ENCODE measurements at places on chromosomes 6 and 20. TPM values are rescaled to one million over a fixed set of nuclear protein-coding genes. Genes with fewer than 3 reads are reported as not detected.

GRCh38 chr6:117919275-117919674, 12.2 kb downstream of the SLC35F1 start:
- no peak for DNase-seq

DNA sequence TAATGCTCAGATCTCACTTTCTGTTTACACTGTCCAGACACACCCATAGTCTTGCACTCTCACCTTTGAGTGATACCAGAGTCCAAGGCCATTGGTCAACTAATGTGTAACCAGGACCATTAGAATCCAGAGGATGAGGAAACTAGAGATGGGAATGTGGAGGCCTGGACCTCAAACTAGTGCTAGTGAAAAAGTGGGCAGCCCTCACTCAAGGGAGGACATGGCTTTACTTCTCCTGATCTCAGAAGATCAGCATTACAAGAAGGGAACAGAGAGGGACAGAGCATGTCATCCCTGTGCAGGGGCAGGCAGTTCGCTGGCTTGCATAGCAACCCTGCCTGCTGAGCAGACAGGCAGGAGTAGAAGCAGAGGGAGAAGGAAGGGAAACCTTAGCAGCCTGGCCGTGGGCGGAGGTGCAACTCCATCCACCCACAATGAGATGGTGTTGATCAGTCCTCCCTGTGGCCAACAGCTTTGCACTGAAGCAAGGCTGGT, 22.6 kb upstream of the XRN2 start:
- no peak for DNase-seq

Gene PTCRA
- total RNA-seq: not detected

Gene LTB
- total RNA-seq: 5.5 TPM

Gene CPNE5
- total RNA-seq: 6.3 TPM

GRCh38 chr6:131431718-131432117, 141.3 kb upstream of the ARG1 start:
- DNase-seq: no peak

- DNase-seq: no peak
These were observed 59.5 kb downstream of the PSMG4 start for GRCh38 chr6:3318226-3318625.

GRCh38 chr20:61438285-61438684, 186.2 kb downstream of the CDH4 start:
- DNase-seq: no peak

- no peak for DNase-seq
These were observed 1.3 kb upstream of the SNAI1 start for GRCh38 chr20:49981218-49982071.

Gene IL17F
- total RNA-seq: not detected

GRCh38 chr6:160912411-160912810, 79.2 kb upstream of the MAP3K4 start:
- DNase-seq: no peak

DNA sequence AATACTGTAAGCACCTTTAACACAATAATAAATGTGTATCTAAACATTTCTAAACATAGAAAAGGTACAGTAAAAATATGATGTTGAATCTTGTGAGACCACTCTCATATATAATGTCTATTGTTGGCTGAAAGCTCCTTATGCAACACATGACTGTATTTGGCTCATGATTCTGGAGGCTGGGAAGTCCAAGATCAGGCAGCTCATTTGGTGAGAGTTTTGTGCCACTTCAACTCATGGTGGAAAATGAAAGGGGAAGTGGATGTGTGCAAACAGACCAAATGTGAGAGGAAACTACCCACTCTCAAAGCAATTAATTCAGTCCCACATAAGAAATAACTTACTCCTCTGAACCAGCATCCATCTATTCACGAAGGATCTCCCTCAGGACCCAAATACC, 257.7 kb upstream of the OPRM1 start:
- no peak for DNase-seq

GRCh38 chr6:137349856-137350830, 131.0 kb upstream of the IFNGR1 start:
- no peak for DNase-seq

Gene PRDM13
- total RNA-seq: not detected

GRCh38 chr6:38039502-38039901, 220.0 kb downstream of the ZFAND3 start:
- no peak for DNase-seq

Gene HTR1E
- not detected for total RNA-seq

Gene LHFPL5
- total RNA-seq: not detected

Gene BTNL2
- total RNA-seq: not detected

- DNase-seq: peak; percentile 15
These were observed 12.9 kb downstream of the THBS2 start for GRCh38 chr6:169240591-169241390.

DNA sequence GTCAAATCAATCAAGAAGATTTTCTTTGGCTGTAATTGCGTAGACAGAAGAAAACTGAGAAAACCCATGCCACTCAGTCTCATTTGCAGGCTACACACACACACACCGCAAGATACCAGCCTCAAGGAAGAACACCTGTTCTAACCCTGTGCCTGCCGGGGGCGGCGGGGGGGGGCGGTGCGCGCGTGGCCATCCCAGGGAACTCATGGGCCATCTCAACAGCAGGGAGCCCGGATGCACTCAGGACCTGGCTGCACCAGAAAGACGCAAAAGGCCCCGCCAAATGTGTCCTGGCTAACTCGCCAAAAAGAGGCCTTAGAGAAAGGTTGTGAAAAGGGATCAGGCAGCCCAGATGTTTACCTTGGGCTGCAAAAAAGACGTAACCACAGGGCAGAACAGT, 2.1 kb downstream of the B3GAT2 start:
- DNase-seq: no peak

Gene VPS16
- 27.7 TPM for total RNA-seq

DNA sequence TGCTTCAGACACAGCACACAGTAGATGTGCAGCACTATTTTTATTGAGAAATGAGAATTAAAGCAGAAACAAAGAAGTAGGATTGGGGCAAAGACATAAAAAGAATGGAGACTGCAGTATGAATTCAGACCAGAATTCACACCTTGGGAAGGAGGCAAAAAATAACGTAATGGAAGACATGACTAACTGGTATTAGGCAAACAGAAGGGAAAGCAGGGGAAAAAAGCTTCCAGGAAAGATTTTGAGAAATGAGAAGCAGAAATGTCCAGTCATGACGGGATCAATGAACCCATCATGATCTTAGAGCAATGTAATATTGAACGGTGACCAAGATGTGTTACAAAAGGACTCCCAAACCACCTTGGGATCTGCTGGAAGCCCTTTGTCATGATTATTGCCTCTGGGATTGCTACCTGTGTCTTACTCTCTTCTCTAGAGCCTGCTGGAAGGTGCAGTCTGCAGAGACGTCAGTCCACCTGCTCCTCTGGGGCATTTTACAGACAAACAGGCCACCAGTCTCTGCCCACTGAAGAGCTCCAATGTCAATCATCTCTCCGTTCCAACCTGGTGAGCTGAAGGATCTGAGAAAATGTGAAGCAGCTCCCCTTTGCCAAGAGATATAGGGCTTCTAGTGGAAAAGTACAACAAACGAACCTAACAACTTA, 8.7 kb downstream of the NUDT3 start:
- no peak for DNase-seq

DNA sequence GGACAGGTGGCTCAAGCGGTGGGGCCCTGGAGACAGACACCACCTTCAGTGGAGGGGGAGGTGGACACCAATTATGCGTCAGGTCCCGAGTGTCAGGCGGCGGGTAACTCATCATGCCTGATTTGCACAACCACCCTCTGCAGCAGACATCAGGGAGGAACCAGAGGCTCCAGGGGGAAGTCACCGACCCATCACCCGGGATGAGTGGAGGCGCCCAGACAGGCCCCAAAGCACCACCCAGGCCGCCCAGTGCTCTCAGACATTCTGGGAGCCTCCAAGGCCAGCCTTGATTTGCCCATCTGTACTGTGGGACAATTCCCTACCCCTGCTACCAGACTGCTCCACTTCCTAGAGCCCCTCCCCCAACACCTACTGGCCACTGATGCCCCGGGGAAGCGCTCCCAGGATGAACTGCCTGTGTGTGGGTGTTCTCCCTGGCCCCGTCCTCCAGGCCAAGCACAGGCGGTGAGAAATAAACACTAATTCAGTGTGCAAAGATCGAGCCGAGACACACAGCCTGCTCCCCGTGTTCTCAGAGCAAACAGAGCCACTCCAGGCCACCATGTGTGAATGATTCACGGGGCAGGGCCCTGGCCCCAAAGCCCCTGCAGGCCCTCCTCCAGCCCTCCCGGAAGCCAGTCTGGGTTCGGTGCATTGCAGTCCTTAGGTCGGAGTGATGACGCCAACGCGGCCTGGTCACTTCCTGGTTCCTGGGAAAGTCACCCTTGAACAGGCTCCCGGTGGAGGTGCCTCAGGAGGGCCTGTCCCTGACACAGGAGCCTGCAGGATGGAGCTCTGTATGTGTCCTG, 107.2 kb downstream of the ASXL1 start:
- DNase-seq: no peak

Gene APCDD1L
- 0.19 TPM for total RNA-seq

DNA sequence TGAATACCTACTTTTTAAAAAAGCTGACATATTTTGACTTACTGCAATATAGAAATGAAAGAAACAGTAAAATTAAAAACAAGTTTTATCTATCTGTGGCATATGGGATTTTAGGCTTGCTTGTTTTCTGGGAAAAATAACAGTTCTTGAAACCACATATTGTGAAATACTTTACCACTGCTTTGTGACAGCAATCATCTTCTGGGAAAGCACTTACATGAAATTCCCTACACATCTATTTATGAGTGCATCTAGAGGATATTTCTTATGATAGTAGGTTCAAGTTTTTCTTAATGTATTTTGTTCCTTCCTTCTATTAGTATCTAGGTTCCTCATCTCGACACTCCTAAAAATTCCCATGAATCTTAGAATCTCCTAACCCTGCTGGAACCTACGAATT, 75.2 kb downstream of the STXBP5 start:
- DNase-seq: no peak

DNA sequence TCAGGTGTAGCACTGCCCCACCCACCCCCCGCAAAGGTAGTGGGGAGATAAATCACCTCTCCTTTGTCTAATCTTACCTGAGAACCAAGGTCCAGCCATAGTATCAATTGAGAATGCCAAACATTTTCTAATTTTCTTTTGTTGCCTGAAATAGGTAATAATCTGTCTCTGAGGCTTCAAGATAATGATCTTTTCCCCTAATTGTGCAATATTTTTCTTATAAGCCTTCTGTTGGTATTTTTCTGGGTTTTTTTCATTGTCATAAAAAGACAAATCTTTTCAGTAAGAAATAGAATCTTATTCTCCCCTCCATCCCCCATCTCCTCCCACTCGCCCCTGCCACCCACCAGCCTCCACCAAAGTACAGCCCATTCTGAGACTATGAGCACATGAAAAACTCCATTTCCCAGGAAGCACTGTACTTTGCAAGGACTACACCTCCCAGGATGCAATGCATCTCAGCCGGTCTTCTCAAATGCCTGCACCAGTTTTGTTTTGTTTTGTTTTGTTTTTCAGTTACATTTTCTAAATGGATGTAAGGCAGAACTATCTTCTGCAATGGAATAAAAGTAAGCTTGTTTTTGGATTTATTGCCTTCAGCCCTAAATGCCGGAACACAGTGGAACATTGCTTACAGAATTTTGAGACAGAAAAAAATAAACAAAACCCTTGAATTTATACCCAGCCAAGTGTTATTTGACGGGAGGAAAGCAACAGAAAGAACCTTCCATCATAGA, 268.0 kb downstream of the TFAP2A start:
- DNase-seq: no peak

DNA sequence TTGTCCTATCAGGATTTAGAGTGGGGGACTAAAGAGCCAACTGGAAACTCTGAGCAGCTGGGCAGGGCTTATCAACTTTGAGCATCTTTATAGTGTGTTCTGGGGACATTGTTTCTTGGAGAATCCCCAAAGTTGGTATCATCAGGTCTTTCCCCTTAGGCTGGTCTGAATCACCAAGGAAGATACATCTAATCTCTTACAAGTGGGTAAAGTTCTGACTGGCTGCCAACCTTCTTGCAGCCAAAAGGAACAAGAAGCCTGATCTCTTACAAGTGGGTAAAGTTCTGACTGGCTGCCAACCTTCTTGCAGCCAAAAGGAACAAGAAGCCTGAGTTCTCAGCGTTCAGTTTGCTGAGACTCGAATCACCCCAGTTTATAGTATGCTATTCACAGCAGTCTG, 1.6 kb upstream of the MED23 start:
- DNase-seq: no peak

GRCh38 chr6:38508894-38509293, 130.8 kb downstream of the BTBD9 start:
- DNase-seq: no peak

DNA sequence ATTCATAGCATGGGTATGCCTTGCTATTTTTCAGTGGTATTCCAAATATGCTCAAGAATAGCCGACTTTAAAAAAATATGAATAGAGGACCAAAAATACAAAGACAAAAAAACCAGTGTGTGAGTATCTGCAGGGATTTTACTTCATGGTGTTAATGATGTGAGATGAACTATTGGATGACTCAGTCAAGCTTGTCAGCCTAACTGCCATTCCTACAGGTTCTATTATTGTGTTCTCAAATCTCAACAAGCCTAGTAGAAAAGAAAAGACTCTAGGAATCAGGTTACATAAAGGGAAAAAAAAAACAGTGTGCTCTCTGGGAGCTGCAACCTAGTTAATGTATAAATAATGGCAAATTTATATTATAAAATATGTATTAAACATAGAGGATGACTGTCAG, 588.4 kb upstream of the BTBD3 start:
- DNase-seq: no peak

Gene TRIM15
- total RNA-seq: not detected

Gene SLC17A1
- total RNA-seq: not detected

All from omental fat pad (tissue), 4 donors.